ENCODE measurements at places on chromosomes 6 and 20.

- no peak for DNase-seq
Observed at GRCh38 chr6:7920425-7920824, 9.8 kb upstream of the TXNDC5 start.

DNA sequence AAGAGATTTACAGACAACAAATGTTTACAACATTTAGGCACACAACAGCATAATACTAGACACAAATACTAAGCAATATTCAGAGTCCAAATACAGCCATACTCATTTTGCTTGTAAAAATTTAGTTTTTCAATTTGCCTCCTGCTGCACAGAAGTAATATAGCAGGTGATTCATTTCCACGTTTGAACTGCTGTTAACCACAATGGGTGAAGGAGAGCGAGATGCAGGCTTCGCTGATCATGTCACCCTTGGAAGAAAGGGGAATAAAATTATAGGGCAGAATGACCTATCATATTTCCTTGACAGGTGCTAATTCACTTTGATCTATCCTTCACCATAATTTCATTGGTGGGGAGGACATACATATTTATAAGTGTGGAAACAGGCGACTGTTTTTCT is 643.8 kb upstream of the AGPAT4 start:
- DNase-seq = no peak

- no peak for DNase-seq
Observed at GRCh38 chr6:111642463-111643158, 36.9 kb upstream of the TRAF3IP2 start.

- DNase-seq = no peak
Observed at GRCh38 chr6:55853008-55854001, 22.1 kb downstream of the BMP5 start.

DNA sequence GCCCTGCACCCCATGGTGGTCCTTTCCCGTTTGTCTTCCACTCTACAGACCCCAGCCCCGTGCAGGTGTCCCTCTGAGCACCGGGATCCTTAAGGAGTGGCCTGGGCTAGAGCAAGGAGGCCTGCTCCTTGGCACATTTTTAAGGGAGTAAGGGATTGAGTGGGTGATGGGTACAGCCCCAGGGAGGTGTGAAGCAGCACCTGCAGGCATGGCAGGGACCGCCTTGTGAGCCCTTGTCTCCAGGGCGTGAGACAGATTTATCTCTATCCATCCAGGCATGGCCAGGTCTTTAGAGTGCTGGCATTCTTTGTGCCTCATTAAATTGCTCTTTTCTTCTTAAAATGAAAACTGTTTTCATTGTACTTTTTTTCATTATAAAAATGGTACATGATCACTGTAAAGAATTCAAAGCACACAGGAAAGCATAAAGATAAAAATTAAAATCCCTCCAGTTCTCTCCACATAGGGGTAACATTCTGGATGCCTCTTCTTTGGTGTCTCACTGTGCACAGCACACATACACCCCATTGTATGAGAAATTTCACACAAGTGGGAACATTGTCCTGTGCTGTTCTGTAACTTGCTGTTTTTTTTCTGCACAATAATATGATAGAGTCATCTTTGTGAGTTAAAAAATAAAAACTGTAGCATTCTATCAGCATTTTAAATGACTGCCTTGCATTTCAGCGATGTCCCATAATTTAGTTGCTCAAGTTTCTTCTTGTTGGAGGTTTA is 31.9 kb upstream of the ZNF831 start:
- no peak for DNase-seq
